Activated naive CD4-positive, alpha-beta T cell (primary cell): ENCODE measurements at places on chromosomes 7 and 10.

DNA sequence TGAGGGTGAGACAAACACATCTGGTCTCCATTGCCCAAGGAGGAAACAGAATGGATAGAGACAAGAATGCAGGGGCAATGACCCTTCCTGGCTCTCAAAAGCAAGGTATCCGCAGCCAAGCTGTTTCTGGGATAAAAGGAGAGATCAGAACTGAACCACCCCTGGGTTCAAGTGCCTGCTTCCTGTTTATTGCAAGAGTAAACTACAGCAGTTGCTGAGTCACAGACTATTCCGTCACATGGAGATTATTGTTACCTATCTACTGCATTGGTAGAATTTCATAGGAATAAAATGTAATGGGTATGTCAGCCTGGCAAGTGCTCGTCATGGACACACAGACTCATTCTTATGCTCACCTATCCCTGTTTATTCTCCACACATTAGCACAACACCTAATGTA, 821.6 kb downstream of the GRID1 start:
- no peak for DNase-seq

DNA sequence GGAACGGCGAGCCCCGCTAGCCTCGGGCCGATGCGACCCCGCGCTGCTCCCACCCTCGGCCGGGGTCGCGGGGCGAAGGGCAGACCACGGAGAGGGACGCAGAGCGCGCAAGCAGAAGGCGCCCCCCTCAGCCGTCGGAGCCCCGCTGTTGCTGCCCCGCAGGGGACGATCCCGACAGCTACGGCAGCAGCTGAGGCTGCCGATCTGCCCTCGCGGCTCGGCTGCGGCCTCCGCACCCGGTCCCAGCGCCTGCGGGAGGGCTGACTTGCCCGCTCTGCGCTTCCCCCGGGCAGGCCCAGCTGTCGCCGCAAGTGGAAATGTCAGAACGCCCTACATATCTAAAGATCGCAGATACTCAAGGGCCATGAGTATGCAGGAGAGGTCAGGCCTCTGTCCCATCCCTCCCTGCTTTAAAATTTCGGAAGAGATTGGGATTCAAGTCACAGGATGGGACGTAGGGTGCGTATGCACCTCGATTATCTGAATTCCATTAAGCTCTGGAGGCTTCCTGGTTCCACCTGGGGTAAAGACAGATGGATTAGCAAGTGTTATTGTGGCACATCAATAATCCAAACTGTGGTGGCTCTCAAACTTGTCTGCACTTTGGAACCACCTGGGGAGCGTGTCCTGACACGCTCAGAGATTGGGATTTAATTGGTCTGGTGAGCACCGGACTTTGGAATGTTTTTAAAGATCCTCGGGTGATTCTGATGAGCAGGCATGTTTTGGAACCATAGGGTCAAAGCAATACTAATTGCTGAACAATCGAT, at the start of gene CRPPA:
Gene CRPPA, minus strand, starts transcription at position 206 of the 770 bp plus-strand sequence. CDS start 216 bp downstream, outside the sequence.
- peak; percentile 27 for DNase-seq

GRCh38 chr10:71708301-71708703, 11.3 kb downstream of the C10orf105 start:
- DNase-seq: peak; percentile 44

DNA sequence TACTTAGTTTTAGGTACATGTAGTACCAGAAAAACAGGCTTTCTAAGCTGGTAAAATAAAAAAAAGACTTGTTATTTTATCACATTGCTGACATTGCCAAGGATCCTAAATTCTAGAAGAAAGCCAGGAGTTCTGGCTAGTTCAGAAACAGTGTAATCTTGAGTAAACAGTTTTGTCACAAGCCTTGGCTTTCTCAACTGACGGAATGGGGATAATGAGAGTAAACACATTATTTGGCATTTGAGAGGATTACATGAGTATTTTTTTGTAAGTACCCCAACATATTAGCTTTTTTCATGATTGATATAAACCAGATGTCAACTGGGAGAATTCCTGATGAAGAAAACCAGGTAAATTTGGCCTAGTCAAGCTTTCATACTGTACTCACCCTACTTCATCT, 269.8 kb downstream of the SORCS1 start:
- DNase-seq: no peak

GRCh38 chr7:150926066-150926465, 52.1 kb downstream of the KCNH2 start:
- no peak for DNase-seq

GRCh38 chr7:24609059-24609458, 35.8 kb downstream of the PALS2 start:
- DNase-seq: no peak

GRCh38 chr7:21580073-21580521, 37.3 kb downstream of the DNAH11 start:
- DNase-seq: no peak

GRCh38 chr10:64484811-64485330, 963.7 kb downstream of the REEP3 start:
- DNase-seq: no peak

- DNase-seq: no peak
These were observed 779 bp downstream of the C1QL3 start for GRCh38 chr10:16520900-16521299.

DNA sequence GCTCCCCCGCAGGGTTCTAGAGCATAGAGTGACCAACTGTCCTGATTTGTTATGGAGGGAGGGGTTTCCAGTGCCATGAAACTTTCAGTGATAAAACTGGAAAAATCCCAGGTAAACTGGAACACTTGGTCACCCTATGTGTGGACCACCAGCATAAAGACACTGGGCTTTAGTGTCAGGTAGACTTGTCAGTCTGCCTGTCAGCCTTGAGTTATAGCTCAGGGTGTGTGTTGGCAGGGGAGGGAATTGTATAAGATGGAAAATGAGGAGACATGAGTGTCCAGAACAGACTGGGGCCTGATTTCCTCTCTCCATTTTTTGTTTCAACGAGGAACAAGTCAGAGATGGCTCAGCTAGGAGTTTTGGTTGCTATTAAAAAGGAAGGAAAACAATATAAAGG, 10.2 kb upstream of the EFCAB10 start:
- DNase-seq: no peak
